GM13977 (cell line): ENCODE measurements at places on chromosomes 4 and X.
A peak's percentile ranks its signal among the peaks of the same experiment; 100 is the strongest.

- DNase-seq, result no peak
Observed at GRCh38 chr4:140781596-140781995, 25.4 kb upstream of the TBC1D9 start.

DNA sequence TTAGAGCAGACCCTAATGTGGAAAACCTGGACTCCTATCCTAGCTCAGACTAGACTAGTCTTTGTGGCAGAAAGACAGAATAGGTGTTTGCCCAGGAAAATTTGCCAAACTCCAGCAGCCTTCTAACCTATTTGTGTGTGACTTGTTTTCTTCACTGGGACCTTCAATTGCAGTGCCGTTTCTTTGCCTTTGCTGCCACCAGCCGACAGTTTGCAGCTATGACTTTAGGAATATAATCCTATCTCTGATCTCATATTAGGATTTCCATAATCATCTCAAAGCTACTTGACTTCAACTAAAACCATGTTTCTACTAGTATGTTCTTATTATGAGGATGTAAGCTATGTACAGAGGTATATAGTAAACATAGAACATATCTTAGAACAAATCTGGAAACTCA lies 60.2 kb upstream of the PGAM4 start:
- no peak for DNase-seq

- DNase-seq, result no peak
Observed at GRCh38 chr4:62018537-62018936, 818.4 kb downstream of the ADGRL3 start.

DNA sequence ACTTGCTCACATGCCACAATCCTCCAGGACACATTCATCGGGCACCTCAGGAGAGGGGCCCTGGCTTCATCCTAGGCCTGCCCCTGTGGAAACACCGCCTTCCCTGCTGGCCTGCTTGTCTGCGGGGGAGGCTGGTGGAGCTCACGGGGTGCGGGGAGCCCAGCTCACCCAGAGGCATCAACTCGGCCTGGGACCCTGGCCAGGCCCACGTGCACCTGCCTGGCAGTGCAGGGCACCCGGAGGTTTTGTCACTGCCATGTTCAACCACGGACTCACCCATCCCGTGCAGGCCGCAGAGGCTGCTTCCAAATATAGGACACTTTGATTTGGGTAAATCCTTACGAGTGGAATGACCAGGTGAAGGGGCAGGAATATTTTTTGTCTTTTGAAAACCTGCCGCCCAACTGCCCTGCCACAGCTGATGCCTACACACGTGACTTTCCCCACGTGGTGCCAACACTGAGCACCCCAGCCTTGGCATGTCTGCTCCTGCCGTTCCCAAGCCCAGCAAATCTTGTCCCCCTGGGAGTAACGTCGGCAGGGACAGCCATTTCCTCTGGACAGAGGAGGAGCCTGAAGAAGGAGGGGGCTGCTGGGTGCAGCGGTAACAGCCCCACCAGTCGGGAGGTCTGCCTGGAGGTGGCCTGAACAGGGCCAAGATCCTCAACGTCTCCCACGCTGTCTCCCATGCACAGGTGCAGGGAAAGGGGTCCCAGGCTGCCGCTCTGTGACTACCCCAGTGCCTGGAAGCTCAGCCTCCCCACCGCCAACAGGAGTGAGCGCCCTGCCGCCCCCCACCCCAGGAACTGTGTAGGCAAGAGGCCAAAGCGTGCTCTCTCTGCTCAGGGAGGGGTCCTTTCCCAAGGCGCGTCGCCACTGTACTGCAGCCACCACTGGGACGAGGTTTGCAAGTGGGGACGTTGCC lies 8.5 kb downstream of the MXD4 start:
- DNase-seq, result no peak

- DNase-seq, result no peak
Observed at GRCh38 chr4:154441982-154442381, 49.6 kb downstream of the DCHS2 start.

DNA sequence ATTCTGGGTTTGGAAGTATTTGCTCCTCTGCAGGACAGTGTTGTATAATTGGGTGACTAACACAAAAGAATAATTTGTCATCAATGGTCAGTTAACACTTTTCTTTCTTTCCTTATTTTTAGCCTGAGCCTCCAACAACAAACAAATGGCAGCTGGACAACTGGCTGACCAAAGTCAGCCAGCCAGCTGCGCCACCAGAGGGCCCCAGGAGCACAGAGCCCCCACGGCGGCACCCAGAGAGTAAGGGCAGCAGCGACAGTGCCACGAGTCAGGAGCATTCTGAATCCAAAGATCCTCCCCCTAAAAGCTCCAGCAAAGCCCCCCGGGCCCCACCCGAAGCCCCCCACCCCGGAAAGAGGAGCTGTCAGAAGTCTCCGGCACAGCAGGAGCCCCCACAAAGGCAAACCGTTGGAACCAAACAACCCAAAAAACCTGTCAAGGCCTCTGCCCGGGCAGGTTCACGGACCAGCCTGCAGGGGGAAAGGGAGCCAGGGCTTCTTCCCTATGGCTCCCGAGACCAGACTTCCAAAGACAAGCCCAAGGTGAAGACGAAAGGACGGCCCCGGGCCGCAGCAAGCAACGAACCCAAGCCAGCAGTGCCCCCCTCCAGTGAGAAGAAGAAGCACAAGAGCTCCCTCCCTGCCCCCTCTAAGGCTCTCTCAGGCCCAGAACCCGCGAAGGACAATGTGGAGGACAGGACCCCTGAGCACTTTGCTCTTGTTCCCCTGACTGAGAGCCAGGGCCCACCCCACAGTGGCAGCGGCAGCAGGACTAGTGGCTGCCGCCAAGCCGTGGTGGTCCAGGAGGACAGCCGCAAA lies 106.0 kb downstream of the KLHL8 start:
- DNase-seq, result no peak

- no peak for DNase-seq
Observed at GRCh38 chr4:118353534-118354030, 779 bp upstream of the PRSS12 start.

DNA sequence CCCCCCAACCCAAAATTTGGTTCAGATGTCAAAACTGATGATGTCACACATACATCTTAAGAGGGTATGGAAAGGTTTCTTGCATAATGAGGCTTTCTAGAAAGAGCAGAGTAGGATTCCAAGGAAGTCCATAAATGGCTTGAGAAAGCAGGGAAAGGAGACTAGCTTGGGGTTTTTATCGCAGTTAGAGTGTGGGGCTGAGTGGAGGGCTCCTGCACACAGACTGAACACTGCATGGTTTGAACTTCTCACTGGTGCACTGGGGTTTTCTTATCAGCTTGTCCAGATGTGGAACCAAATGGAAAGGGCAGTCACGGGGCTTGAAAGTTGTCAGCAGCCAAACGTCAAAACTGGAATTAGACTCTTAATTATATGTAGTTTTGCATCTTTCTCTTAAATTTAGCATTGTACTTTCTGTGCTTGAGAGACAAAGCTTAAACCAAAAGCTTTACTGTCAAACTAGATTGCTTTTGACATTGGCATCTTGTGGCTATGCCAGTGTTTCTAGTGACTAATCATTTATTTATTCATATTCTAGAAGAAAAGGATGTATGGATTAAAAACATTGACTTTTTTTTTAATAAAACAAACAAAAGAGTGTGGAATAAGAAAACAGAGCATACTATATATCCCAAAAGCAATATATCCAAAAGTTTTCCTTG lies 78.3 kb upstream of the STIM2 start:
- DNase-seq, result no peak

DNA sequence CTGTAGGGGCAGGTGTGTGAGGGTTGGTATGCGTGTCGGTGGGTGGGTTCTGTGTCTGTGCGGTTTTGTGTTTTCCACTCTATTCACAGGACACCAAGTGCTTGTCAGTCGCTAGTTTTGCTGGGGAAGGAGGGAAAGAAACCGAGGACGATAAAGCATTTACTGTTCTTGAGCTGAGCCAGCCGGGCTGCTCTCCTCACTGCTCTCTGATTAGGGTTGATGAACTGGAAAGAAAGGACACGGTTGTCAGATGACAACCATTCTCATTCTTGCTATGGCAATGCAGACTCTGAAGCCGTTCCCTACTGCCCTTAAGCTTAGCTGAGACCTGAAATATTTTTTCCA lies 832 bp downstream of the EGFL6 start:
- DNase-seq, result peak; percentile 34

GRCh38 chrX:73615022-73615421 lies 52.0 kb downstream of the CHIC1 start:
- no peak for DNase-seq

DNA sequence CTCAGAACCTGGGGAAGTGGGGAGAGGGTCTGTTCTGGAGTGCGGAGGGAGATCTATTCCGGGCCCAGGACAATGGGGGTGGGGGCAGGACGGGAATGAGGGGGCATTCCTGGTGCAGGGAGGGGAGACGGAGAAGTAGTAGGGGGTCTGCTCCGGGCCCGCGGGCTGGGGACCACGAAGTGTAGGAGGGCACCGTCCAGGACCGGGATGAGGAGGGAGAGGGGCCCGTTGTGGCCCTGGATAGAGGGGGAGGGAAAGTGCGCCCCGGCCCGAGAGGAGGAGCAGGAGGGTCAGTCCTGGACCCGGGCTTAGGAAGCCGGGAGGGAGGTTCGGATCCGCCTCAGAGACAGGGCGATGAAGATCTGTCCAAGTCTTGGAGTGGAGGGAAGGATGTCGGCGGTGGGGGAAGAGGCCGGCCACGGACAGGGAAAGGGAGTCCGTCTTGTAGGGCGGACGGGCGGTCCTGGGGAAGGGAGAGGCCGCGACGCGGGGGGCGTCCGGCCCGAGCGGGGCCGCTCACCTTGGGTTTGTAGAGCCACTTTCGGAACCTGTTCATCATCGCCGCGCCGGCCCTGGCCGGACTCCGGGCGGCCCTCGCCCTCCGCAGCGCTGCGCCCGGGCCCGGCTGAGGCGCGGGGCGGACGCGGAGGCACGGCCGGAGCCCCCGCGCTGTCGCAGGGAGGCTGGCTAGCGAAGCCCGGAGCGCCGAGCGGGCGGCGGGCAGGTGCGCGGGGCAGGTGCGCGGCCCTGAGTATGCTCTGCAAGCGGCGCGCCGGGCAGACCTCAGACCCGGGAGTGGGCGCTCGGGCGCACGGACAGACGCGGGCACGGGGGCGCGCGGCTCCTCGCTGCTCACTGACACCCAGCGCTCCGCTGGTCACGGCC lies at the start of gene ZFYVE28:
TSS of gene ZFYVE28 (minus strand) at position 881 of the 885 bp plus-strand sequence. CDS start at position 559, 322 bp downstream.
- no peak for DNase-seq

DNA sequence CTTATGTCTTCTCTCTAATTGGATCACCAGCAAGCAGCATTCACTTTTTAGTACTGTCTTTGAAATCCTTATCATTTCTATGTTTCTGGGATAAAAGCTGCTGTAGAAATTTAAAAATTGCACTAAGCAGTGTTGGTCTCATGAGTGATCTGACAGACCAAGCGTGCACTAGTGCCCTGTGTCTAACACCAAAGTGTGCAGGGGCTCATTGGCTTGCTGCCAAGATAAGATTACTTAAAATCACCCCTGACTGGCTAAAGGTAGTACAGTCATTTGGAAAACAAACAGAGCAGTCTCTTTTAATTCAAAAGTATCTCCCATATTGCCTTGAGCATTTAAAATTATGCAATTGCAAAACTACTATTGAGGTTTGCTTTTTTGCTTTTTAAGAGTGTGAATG lies 304.6 kb downstream of the ARAP2 start:
- no peak for DNase-seq

DNA sequence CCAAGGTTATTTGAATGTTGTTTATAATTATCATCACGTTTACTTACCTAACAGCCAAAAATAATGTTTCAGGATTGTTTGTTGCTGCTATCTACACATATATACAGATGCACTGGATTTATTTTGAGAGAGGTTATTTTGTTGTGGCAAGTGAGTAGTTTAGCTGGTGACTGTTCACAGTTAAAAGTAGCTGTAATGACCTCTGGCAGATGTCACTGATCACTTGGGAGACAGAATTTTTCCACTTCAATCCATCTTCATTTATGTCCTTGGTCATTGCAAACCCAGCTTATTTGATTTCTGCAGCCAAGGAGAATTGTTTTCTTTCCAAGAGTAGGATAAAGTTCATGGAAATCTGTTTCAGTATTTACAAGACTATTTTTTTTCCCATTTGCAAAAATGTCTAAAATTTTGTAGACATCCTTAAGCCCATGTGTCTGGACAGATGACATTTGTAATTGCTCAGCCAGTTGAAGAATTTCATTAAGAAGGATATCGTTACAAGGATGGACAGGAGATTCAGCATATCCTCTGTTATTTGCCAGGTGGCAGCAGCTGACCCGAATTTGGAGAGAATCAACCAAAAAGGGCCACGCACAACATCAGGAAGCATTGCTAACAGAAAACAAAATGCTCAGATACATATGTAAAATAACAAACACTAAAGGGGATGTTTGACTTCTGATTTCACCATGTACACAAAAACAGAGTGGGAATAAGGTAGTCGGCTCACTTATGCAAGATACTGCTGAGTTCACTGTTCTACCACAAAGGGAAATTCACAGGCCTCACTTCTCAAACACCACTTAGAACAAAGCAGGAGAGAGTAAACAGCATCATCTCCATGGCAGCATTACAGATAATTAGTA lies 64.5 kb downstream of the GPRIN3 start:
- DNase-seq, result no peak

DNA sequence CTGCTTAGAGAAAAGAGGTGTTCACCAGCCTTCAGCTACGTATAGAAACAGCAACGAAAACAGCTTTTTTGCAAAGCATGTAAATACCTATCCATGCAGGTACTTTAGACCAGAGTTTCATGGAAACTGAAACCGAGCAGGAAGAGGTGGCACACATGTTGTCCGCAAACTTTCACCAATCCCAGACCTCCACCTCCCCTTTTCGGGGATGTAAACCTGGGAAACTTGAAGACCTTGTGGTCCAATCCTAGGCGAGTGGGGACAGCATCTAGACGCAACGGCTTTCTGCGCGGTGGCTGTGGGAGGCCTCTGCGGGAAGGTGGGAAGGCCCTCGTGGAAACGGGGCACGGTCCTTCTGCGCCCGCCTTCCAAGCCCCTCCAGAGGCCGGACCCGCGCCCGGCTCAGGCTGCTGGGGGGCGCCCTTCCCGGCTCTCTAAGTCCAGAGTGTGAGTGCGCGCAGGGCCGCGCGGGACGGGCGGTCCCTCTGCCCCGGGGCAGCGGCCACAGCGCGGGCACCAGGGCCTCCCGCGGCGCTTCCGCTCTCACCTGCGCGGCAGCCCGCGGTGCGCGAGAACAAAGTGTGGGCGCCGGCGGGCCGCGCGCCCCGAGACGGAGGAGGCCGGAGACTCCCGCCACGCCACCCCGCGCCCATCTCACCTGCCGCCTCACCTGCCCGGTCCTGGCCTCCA lies 830 bp upstream of the SHROOM2 start:
- DNase-seq, result no peak

GRCh38 chrX:97482666-97483300 lies 599.1 kb downstream of the RPA4 start:
- DNase-seq, result no peak

DNA sequence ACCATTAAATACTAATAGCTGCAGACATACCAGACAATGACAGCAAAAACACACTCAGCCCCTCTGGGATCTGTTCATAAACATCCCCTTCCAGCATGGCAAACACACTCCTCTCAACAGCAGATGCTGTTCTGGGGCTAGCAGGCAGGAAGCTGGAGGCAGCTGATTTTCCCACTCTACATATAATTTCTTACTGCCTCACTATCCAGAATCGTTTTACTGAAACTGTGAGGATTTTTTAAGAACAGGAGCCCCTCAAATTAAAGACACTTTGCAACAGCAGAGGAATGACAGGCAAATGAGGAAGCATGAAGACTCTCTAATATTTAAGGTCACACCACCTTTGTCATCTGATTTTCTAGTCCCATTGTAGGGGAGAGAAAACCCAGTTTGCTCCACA lies 2.2 kb downstream of the MAPK10 start:
- no peak for DNase-seq

GRCh38 chrX:120238933-120239332 lies 11.7 kb upstream of the ZBTB33 start:
- no peak for DNase-seq

GRCh38 chrX:11954176-11954575 lies 184.1 kb upstream of the FRMPD4 start:
- DNase-seq, result no peak
